ENCODE measurements at places on chromosomes 11 and 22.

- DNase-seq: no peak
These were observed 9.5 kb upstream of the OOSP4A start for GRCh38 chr11:59954219-59954847.

DNA sequence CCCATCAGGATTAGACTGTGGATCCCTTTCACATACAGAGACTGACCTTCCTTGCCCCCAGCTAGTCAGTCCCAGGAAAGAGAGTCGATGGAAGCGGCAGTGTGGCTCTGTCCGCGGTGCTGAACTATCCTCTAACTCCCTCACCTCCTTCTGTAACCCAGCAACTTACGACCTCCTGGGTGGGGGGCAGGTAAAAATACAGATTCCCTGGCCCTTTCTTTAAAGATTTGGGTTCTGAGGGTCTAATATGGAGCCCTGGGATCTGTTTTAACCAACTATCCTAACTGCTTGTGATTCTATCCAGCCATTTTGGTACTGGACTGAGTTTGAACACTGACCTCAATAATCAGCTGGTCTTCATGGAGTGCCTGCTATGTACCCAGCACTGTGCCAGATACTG, 23.2 kb downstream of the MFNG start:
- DNase-seq: no peak

DNA sequence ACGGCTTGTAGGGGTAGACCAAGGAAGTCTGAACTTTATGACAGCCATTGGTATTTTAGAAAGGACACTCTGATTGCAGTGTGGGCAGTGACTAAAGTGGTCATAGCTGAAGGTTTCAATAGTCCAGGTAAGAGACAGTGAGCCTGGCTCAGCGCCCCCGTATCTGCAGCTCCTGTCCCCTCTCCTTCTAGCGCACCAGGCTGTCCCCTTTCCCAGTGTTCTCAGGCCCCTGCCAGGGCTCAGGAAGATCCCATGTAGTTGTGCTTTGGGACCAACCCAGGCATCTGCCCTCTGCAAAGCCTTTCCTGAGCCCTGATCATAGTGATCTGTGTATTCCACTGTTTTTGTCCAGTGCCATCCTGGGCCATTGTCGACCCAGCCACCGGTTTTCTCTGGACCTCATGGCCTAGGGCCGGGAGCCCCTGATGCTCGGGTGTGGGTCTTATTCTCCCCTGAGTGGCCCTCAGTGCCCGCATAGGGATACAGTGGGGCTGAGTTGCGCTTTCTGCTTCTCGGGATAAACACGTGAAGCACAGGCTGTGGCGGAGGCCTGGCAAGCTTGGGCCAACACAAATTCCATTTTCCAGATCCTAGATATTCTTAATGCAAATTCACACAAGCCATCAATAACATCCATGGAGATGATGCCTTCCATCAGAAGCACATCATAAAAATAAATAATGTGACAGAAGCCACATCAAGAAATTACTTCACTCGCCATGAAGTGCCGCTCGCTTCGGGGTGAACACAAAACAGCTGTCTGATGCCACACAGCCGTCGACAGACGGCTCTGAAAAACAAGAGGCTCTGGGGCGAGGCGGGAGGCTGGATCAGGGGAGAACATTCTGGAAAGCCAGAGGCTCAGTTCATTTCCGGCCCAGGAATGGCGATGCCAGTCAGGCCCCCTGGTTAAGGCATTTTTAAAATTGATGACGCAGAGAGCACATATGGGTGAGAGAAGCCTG, 805.0 kb downstream of the TBC1D22A start:
- no peak for DNase-seq

DNA sequence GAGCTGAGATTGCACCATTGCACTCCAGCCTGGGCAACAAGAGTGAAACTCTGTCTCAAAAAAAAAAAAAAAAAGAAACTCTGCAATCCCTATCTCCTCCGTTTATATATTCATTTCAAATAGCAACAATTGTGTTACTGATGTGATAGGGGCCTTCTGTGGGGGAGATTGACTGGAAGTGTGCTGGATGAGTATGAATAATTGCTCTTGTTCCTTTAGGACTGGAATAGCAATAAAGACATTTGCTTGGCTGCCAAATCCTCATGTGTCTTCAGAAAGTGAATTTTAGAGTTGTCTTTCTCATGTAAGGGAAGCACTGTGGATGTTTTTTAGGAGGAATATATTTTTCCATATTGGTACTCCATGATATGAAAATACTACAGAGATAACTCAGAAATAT, 21.1 kb upstream of the ME3 start:
- DNase-seq: no peak
